RPMI8226 (cell line): ENCODE measurements at places on chromosomes 2 and 18.

DNA sequence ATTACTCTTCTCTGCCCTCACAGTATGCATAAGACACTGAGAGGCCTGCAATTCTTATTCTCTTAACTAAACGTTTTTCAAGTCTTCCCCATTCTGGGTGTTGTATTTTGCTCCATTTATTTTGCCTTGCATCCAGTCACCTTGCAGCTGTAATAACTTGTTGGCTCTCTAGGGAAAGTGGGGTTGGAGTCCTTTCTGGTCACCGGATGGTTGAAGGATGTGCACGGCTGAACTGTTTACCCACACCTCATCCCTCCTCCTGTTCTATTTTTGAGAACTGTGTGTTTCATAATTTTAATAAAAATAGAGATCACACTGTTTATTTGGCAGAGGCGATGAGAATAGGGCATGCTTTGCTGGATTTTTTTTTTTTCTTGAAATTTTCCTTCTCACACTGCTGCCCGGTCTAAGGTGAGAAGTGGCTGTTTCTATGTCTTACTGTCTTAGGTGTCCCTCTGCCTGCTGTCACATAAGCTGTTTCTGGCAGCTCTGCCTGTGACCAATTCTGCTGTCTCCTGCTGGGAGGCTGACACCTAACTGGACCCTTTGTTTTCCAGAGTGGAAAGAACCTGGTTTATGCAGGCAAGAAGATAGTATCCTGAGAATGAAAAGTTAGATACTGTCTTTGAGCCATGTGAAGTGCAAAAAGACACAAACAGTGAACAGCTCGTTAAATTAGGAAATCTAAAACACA is 342.6 kb downstream of the DPP10 start:
- no peak for DNase-seq

GRCh38 chr2:176135035-176135440 is 5.5 kb downstream of the HOXD8 start:
- DNase-seq: no peak

GRCh38 chr2:201854221-201854801 is 48.0 kb downstream of the CDK15 start:
- DNase-seq: no peak

- peak; percentile 22 for DNase-seq
Observed at GRCh38 chr18:56358608-56359280, 279.6 kb downstream of the TXNL1 start.

DNA sequence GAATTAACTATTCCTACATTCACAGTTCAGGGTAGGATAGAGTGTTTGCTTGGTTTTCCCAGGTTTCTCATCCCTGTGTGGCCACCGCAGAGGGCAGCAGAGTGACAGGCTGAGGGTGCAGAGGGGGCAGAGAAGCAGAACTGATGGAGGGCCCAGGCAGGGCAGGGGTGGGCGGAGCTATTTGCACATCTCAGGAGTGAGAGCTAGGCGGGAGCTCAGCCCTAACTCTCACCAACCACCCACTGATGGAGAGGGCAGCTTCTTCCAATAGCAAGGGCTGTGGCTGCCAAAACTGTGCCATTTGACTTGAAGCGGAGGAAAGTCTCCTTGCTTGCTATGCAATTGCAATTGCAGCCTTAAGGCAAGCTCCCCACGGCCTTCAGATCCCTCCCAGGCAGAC is 12.0 kb upstream of the DARS1 start:
- no peak for DNase-seq

DNA sequence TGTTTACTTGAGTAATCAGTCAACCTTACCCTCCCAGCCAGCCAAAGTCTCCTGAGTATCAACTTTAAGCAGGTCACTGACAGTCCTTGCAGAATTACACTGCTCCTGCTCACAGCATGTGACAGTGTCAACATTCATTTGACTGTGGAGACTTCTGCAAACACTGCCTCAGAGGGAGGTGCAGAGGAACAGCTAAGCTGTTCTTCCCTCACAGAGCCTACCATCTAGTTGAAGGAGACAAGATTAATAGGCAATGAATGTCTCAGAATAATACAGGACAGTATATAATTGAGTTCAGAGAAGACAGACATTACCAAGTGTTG is 11.9 kb downstream of the SLC14A2 start:
- no peak for DNase-seq

- peak; percentile 15 for DNase-seq
Observed at GRCh38 chr2:946073-946948, 4.3 kb upstream of the SNTG2 start.

GRCh38 chr2:71548646-71549425 is 95.5 kb downstream of the DYSF start:
- peak; percentile 75 for DNase-seq

- peak; percentile 4 for DNase-seq
Observed at GRCh38 chr2:146807568-146808168, 1037.2 kb upstream of the ACVR2A start.

DNA sequence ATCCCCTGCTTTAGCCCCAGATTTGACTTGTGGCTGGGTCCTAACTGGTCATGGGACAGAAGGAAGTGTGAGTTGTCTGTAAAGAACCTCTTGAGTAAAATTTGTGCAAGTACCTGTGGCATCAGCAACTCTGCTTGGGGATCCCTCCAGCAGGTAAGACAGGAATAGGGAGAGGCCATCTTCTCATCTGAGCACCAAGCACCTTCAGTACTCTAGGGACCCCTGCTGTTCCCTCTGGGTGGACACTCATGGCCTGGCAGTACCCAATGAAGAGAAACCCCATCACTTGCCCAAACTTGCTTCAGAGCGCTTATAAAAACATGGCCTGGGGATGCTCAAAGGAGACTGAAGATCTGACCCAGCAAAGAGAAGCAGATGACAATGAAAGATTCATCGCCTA is 297.8 kb downstream of the SP3 start:
- no peak for DNase-seq

- no peak for DNase-seq
Observed at GRCh38 chr18:44458777-44459176, 221.9 kb upstream of the SETBP1 start.

- no peak for DNase-seq
Observed at GRCh38 chr2:173249661-173250641, 104.7 kb upstream of the CDCA7 start.

- DNase-seq: no peak
Observed at GRCh38 chr2:150607390-150607811, 119.9 kb upstream of the RND3 start.

DNA sequence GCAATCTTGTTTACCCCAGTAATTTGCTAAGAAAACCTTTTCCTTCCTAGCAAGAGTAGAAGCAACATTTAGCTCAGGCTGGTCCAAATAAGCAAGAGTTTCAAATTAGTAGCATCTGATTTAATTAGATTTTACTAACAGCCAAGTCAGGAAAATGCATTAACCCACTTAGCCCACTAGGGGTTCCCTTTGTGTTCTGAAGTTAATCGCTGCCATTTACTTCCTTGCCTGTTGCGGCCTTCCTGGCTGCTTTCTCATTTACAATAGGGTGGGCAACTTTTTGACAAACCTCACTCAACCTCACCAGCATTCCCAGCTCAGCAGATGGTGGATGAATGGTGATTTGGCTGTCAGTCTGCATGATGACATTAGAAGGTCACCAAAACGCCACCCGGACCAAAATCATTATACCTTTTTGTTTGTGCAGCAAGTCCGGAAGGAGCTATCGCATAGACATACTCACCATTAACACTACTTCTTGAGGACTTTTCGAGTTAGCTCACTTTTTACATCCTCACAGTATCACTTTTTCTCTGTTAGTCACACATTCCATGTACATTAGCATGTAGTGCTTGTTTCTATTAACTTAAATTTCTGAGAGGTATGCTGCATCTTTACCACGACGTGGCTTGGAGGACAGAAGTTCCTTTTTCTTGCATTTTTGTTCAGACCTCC is 101.5 kb upstream of the SETBP1 start:
- DNase-seq: peak; percentile 31

GRCh38 chr2:235669983-235670962 is 176.4 kb downstream of the AGAP1 start:
- DNase-seq: no peak

GRCh38 chr2:228352048-228352447 is 170.6 kb upstream of the SPHKAP start:
- no peak for DNase-seq

DNA sequence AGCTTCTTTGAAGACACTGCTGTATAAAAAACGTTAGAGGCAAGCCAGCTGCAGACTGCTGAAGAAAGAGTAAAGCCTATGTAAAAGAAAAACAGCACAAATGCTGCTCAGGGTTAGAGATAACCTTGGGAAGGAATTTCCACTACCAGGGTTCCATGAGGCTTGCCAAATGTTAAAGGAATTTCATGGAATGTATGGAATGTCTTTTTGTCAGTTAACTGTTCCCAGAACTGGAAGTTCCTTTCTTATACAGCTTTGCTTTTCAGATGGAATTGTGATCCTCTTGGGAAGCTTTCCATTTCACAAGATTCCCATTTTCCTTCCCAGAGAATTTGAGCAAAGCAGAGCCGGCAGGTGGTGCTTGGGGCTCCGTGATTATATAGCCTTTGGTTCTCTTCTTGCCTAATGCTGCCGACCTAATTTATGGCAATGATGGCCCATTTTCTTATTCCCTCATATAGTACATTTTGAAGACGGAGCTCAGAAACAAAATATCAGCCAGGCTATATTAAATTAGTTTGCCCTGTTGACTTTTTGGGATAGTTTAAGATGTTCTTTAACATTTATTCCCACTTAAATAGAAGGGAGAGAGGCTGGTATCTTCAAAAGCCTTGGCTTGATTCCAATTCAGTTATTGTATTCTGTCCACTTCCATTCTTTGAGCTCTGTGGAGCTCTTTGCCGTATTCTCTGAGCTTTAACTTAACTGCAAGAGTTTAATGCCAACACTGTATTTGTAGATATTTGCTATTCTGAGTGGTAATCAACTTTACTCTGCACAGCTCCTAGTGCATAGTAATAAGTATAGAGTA is 162.3 kb downstream of the PHLPP1 start:
- no peak for DNase-seq

- DNase-seq: no peak
Observed at GRCh38 chr2:182375862-182376261, 51.0 kb downstream of the PDE1A start.

GRCh38 chr2:86397986-86398385 is 43.2 kb upstream of the KDM3A start:
- no peak for DNase-seq

DNA sequence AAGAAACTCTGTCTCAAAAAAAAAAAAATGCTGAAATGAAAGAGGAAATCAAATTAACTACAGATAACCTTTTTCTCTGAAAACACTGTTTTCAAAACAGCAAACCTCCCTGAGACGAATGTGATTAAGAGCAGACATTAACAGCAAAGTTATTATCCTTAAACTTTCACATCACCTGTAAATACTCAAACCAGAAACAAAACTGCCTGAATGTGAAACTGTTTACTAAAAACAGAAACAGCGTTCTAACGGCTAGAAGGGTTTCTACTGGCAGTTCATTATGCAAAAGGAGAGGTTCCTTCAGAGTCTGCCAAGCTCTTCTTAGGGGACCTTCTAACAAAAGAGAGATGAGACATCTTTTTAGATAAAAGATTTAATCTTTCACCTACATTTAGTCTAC is 45.9 kb downstream of the PNO1 start:
- peak; percentile 65 for DNase-seq

- peak; percentile 57 for DNase-seq
Observed at GRCh38 chr2:140639628-140640027, 1491.2 kb downstream of the LRP1B start.

- DNase-seq: no peak
Observed at GRCh38 chr2:131044075-131044756, 49.0 kb downstream of the FAM168B start.

DNA sequence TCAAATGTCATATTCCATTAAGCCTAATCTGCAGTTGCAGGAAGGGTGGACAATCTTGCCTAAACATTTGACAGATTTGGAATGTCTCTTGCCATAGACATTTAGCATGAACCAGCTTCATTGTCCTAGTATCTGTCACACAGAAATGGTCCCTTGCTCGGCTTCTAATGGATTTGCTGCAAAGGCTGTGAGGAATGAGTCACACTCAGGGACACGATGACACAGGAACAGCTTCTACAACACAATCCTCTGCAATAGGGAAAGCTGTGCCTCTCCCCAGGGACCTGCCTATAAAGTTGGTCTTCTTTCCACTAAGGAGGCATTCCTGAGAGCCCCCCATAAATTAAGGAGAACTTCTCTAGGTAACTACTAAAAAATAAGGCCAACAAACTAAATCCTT is 155.1 kb upstream of the L3MBTL4 start:
- no peak for DNase-seq

GRCh38 chr2:88059979-88060906 is 4.7 kb upstream of the KRCC1 start:
- DNase-seq: peak; percentile 46

DNA sequence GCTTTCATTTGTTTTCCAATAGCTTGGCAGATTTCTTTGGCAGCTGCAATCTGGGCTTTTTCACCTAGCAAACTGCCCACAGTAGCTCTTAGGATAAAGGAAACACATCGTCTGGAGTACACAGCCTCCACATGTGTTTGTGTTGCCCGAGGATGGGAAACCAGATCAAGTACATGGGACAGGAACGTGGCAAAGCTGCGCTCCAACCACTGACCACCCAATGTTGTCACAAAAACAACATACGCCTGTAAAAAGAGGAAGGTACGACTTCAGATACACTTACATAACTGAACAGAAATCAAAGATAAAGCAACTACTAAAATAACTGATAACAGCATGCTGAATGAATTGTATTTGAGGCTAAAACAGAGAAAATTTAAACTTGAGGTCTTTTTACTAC is 15.5 kb downstream of the HEATR5B start:
- DNase-seq: no peak

GRCh38 chr2:85930129-85931124 is 41.6 kb upstream of the ST3GAL5 start:
- no peak for DNase-seq

- DNase-seq: no peak
Observed at GRCh38 chr18:13643261-13643751, 83.1 kb downstream of the FAM210A start.

DNA sequence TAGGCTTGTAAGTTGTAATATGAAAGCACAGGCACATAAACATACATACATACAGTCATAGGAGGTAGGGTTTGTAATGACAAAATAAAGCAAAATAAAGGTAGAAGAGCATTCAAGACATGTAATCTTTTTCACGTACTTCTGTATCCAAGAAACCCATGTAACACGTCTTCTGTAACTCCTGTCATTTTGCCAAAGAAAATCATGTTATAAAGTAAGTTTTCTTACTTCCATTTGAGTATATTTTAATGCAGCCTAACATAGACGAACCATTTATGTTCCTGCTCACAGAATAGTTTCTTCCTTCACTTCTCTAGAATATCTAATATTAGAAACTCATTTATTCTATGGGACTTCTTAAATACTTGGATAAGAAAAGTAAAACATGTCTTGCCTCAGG is 1884.0 kb upstream of the CELF4 start:
- no peak for DNase-seq

DNA sequence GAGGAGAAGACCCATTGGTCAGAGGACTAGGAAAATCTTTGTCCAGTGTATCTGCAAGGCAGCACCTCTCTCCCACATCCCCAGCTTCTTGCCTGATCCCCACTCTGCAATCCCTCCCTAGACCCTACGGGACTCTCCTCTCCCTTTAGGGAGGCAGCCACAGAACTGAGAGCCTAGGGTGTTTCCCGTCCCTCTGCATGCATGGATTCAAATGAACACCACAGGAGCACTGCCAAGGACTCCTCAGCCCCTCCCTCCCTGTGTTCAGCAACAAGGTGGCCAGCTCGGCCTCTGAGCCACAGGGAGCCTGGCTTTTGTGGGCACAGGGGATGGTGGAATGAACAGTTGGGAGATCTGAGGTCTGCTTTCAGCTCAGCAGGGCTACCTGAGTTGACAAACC is 117.1 kb downstream of the TXNL1 start:
- no peak for DNase-seq
